Pancreas (tissue), 10 donors: ENCODE measurements at places on chromosomes 7 and 10.

DNA sequence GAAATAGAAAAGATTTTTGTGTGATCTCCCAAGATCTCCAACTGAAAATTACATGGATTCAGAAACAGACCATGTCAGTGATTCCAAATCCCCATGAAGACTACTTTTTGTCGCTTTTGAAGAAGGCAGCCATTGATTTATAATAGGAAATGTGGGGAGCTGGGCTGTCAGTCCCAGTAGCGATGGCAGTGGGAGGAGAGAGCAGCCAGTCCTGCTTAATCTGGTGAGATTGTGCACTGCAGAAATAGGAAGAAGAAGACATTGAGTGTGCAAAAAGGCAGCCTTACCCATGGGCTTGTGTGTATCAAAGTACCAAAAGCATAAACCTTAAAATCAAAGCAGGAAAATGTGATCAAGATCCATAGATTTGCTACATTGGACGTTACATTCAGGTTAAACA, 4.8 kb downstream of the ADRB1 start:
- no peak for DNase-seq

GRCh38 chr10:78614744-78615143, 454.0 kb upstream of the ZMIZ1 start:
- DNase-seq, result no peak

DNA sequence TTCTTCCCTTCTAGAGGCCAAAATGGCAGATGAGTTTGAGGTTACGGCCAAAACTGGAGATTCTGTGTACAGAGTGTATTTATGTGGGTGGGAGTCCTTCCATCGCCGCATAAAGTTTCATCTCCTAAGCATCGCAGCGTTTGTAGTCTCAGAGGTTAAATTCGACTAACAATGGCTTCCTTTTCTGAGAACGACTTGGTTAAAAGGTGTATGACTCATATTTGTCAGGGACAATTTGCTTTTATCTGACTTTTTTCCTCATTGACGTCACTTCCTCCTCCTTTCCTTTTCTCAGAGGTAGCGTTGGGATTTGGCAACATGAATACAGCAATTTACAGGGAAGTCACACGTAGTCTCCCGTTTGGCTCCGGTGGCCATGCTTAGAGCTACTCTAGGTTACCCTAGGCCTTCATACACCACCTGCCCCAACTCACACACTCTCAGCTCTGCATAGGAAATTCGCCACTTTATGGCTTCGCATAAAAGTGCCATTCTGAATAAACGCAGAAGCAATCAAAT, 37.6 kb upstream of the TCF7L2 start:
- no peak for DNase-seq

GRCh38 chr7:14137676-14138075, 148.2 kb upstream of the ETV1 start:
- no peak for DNase-seq

DNA sequence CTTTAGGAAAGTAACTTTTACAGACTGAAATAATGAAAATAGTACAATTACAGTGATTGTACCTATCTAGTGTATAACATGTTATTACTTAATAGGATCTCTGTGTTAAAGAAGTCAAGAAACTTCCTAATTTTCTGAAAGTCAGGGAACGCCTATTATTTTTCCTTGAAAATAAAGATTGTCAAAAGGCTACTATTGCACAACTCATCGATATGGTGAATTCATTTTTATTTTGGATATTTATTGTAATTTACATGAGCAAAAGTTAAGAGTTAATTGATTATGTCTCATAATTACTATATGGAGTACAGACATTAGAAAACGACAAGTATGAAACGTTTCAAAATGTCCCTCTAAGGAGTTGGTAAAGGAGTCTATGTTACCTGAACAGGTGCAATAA, 12.8 kb downstream of the MINDY3 start:
- DNase-seq, result no peak

DNA sequence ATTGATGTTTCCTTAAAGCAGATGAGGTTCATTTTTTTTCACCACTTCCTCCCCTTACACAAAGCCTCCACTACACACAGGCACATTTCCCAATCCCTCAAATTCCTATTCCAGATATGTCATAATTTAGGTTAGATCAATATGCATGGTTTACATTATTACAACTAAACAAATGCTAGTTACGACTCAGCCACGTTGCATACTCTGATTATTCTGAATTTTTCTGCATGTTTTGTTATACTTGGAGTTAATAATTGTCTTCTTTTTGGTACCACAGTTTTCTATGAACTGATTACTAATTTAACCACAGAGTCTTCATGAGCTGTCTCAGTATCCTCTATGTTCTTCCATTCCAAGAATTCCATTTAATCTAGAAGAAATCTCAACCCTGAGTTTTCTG, 4.4 kb upstream of the BICC1 start:
- DNase-seq, result no peak

- DNase-seq, result no peak
Observed at GRCh38 chr7:55514546-55515265, 57.6 kb downstream of the VOPP1 start.
